ENCODE measurements at places on chromosomes 3 and 15.
A peak's percentile ranks its signal among the peaks of the same experiment; 100 is the strongest.

DNA sequence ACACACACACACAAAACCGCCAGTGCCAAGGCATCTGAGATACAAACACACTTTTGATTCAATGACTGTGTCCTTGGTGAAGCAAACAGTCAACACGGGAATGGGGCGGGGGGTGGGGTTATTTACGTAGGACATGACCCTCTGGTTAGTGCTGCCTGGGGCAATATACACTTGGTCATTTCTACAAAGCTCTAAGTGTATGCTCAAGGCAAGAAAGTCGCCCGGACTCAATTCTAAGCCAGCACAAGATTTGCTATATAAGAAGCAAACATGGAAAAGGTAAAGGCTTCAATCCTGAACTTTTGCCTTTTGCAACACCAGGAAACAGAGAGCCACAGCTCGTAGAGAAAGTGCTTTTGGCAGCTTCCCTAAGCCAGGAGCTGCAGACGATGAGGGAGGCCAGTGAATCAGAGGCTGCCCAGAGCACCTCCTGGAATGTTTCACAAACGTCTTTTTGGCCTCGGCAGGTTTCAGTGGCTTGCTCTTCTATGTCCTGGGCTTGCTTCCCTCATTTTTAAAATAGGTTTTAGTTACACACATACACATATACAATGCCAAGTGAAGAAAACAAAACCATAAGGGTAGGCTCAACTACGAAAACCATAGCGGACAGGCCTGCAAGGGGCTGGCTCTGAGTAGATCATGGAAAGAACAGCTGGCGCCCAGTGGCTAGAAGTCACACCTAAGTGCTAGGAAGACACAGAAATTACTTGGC, 73.6 kb downstream of the TM4SF4 start:
- DNase-seq: no peak

- DNase-seq: no peak
Observed at GRCh38 chr3:40557575-40558161, 32.9 kb downstream of the ZNF621 start.

DNA sequence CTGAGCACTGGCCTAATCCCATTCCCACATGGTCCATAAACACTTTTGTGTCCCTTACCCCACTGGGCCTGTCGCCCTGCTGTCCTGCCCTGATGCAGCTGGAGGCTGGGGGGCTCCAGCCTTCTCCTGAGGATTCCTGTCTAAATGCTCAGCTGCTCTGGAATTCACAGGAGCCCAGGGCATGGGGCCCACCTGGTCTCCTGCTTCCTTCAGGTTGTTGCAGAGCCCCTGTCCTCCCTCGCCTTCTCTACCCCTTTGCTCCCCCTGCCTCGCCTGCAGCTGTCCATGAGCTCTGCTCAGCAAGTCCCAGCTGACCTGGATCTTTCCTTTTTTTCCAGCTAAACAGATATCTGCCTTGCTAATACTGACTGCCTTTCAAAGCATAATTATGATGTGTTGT, 286.9 kb downstream of the XXYLT1 start:
- no peak for DNase-seq

- no peak for DNase-seq
Observed at GRCh38 chr3:197592361-197593045, 36.7 kb upstream of the BDH1 start.

GRCh38 chr3:5565026-5565425, 377.5 kb downstream of the EDEM1 start:
- DNase-seq: no peak

DNA sequence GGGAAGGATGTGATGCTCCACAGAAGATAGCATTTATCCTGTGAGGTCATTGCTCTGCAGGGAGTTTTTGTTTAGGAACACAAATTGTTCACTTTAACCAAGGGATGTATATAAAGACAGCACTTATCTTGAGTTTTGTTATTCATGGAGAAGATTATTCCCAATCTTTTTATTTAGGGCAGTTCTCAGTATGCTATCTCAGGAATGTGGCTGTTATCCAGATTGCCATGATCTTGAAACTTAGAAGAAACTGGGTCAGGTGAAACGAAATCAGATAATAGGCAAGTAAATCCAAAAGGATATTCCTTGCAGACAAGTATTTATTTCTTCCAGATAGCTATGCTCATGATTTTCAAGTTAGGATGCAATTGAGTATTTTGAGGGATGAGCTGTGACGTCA, 19.3 kb upstream of the TMEM42 start:
- no peak for DNase-seq

DNA sequence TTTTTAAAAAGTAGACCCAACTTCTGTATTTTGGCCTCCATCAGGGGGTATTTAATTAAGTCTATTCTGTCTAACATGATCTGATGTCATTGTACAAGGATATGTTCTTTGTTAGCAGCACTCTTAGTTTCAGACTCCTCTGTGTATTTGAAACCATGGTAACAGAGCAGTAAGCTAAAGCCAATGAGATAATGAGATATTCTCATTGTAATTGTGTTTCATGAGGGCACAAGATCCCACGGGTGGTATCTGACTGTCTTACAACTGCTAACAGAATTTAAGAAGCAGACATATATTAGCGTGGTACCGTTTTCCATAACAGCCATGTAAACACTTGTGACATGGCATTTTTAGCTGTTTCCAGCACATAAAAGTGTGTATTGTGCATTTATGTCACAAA, 251.2 kb upstream of the VEPH1 start:
- no peak for DNase-seq

DNA sequence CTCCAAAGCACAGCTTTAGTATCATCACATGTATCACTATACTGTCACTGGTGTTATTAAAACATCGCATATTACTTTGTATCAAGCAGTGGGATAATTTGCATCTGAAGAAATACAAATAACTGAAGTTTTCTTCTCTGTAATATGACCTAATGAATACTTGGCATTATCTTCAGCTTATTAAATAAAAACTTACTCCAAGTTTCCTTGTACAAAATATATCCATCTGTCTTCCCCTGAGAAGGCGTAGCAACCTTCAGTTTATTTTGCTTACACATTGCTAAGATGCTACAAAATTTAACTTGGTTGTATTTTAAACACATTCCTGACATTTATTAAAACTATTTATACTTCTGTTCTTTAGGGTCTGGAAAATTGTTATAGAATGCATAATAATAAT, 13.7 kb downstream of the FGF7 start:
- DNase-seq: no peak

DNA sequence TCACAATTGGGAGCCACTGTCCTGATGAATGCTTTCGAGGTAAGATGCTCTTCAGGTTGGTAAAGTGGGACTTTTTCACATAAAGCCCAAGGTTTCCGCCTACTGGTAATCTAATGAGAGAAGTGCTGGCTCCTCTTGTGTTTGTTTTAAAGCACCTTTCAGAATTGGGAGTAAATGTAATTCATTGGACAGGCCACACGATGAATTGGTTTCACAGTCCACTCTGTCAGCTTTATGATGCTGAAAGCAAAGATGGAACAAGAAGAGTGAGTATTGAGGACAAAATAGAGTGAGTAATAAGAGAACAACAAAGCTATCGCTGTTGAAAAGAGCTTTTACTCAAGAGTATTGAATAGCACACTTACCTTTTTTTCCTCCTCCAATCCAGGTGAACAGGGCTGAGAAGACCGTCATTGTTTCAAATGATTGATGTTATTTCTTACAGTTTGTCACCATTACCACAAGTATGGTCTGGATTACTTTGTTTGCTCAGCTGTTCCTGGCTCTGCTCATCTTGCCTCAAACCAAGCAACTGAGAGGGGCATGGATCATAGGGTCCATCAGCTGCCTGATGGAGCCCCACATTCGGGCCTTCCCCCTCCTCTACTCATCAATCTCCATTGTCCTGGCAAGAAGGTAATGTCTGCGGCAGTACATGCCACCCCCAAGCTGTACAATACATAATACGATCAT, 136.1 kb upstream of the CNTN4 start:
- DNase-seq: no peak

- DNase-seq: no peak
Observed at GRCh38 chr3:143633816-143634215, 214.5 kb downstream of the SLC9A9 start.

GRCh38 chr3:198093112-198093679, 133.2 kb downstream of the LMLN start:
- no peak for DNase-seq

DNA sequence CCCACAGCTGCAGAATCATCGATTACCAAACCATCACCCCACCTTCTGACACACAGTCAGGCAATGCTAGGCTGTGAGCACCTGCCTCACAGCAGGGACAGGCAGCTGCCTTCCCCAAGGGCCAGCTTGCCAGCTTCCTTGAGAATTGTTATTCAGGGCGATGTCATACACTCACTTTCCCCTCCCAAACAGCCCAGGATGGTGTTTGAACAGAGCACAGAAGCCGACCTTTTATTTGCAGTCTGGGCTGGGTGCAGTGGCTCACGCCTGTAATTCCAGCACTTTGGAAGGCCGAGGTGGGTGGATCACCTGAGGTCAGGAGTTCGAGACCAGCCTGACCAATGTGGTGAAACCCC, 84.5 kb upstream of the HERC1 start:
- DNase-seq: no peak

DNA sequence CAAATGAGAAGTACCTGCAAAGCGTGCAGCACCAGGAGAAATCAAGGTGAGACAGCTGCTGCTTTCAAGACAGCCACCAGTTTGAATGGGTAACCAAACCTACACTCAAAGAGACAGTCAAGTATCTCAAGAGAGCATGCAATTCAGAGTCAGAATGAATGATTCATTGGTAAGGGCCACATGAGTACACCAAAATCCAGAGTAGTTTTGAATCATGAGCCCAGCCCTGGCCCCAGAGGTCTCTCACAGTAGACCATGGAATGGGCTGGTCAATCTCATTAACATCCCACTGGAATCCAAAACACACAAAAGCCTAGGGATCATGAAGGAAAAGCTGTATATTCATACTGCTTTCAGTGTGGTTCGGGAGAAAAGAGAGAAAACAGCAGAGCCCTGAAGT, 242.8 kb downstream of the TBL1XR1 start:
- no peak for DNase-seq

DNA sequence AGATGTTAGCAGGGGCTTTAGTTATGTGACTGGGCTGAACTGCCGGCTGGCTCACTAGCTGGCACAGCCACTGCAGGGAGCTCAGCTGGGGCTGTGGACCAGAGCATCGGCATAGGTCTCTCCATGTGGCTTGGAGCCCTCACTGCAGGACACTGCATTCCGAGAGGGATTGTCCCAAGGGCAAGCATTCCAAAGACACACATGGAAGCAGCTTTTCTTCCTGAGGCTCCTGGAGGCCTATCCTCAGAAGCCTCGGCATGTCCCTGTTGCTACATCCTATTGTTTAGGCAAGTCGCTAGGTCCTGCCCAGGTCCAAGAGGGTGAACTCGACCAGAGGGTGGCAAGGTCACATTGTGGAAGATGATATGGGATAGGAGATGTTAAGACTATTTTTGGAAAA, 209.8 kb downstream of the PLCL2 start:
- DNase-seq: no peak

- DNase-seq: no peak
Observed at GRCh38 chr15:55402707-55403106, 5.5 kb downstream of the CCPG1 start.

GRCh38 chr15:29681166-29681845, 141.0 kb downstream of the TJP1 start:
- DNase-seq: no peak

- no peak for DNase-seq
Observed at GRCh38 chr3:52552089-52552488, 15.7 kb downstream of the UQCC5 start.

GRCh38 chr3:31075876-31076275, 181.4 kb upstream of the GADL1 start:
- no peak for DNase-seq

DNA sequence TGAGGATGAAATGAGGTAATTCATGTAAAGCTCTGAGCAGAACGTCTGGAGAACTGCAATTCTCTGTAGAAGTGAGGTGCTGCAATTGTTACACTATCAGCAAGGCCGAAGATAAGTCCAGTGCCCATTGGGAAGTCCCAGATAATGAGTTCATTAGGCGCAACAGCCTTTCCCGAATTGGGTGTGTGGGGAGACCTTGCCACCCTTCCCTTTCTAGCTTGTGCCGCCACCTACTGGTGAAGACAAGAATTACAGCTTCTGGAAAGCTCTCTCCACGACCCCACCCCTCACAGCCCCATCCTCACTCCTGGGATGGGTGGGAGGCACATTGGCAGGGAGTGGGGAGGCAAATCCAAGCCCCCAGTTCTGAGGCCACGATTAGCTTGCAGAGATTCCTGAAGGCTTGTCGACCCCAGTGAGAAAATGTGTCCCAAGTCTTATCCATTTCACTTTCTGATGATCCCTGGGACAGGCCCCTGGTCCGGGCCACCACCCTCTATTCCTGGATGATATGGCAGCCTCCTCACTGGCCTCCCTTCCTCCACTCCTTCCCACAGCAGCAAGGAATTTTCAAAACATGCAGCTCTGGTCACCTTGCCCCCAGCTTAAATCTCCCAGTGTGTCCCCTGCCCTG, 36.4 kb downstream of the FAM3D start:
- DNase-seq: peak; percentile 18

- no peak for DNase-seq
Observed at GRCh38 chr3:69540706-69541581, 155.1 kb upstream of the FRMD4B start.

GRCh38 chr3:99686955-99687612, 48.7 kb downstream of the COL8A1 start:
- DNase-seq: no peak

GRCh38 chr3:178603735-178604134, 67.5 kb downstream of the KCNMB2 start:
- DNase-seq: no peak

DNA sequence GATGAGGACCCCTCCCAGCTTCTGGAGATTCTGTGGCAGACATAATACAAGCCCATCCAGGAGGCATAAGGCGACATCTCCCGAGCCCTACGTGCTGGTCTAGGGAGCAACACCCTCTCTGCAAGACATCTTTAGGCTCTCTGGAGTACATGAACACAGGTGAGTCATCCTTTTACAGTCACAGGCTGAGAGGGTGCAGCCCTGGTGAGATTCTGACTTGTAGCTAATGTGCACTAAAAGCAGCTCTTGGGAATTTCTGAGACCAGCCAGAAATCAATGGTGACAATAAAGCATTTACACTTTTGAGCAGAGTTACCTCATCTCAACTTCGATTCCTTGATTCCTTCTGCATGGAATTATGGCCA, 131.1 kb downstream of the XXYLT1 start:
- DNase-seq: no peak

DNA sequence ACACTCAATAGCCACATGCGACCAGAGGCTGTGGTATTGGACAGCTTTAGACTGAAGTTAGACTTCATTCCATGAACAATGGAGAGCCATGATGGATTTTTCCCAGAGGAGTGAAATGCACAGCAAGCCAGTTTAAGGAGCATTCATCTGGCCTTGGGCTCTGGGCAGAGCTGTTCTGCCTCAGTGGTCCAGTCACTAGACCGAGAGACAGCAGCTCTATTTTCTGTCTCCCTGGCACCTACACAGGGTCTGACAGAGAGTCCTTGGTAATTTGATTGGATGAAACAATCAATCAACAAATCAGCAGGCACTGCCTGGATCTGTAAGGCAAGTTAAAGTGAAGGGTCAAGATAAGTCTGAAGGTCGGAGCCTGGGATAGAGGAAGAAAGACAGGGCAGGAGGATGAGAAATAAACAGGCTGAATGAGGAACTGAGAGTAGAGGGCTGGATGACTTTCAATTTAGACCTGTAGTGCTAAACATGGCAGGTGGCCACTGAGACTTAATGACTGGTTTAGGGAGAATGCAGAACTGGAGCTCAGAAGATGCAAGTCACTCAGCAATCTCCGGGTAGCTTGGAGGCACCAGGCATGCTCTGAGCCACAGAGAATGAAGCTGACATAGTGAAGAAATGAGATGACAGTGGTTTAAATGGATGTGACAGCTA, 98.5 kb upstream of the SLC25A36 start:
- DNase-seq: no peak

GRCh38 chr3:128710816-128711433, 15.1 kb upstream of the RAB7A start:
- DNase-seq: no peak
